ENCODE measurements at places on chromosomes 6 and 20. TPM values are rescaled to one million over a fixed set of nuclear protein-coding genes. Genes with fewer than 3 reads are reported as not detected.

GRCh38 chr6:61809004-61809595 lies 476.9 kb downstream of the KHDRBS2 start:
- no peaks in the 10 kb centered on the region for H3K4me1 ChIP-seq
- H3K27me3 ChIP-seq, result no peaks in the 10 kb centered on the region
- H3K36me3 ChIP-seq, result no peaks in the 10 kb centered on the region
- DNase-seq, result peak; percentile 61
- H3K4me3 ChIP-seq, result no peak overlapping the region

DNA sequence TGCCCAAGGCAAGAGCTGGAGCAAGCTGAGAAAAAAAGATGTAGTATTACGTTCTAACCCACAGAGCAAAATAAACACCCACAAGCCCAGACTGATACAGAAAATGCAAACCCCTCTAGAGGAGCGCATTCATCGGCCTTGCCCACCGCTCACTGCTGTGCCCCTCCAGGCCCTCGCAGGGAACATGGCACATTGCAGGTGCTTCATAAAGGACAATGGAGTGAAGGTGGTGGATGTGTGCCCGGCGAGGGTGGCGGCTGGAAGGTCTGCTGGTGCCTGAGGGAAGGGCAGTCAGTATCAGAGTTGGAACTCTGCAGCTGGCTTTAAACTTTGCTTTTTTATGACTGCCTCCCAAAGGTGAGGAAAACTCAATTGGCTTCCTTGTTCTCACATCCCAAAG lies 18.5 kb upstream of the IRF4 start:
- H3K4me1 ChIP-seq, result no peaks in the 10 kb centered on the region
- peaks cover 3% of the 10 kb centered on the region for H3K27me3 ChIP-seq
- no peak for DNase-seq
- H3K36me3 ChIP-seq, result no peaks in the 10 kb centered on the region
- no peak overlapping the region for H3K27ac ChIP-seq

DNA sequence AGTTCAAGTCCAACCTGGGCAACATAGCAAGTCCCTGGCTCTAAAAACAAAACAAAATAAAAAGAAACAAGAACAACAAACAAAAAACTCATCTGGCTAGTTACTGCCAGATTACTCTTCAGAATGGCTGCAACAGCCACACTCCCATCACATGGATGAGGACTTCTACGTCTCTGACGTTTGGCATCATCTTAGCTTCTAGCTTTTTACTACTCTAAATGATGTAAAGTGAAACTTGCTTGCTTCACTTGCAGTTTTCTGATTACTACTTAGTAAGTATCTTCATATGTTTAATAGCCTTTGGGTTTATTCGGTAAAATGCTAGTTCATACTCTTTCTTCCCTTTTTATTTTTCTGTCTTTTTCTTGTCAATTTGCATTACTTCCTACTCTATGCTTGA lies 161.1 kb upstream of the CARMIL1 start:
- no peak overlapping the region for H3K4me3 ChIP-seq
- no peak for DNase-seq
- H3K4me1 ChIP-seq, result no peaks in the 10 kb centered on the region
- H3K27me3 ChIP-seq, result no peaks in the 10 kb centered on the region

GRCh38 chr6:32472781-32473375 lies 33.2 kb downstream of the HLA-DRA start:
- no peak for DNase-seq
- H3K4me3 ChIP-seq, result no peak overlapping the region
- H3K4me1 ChIP-seq, result no peaks in the 10 kb centered on the region

DNA sequence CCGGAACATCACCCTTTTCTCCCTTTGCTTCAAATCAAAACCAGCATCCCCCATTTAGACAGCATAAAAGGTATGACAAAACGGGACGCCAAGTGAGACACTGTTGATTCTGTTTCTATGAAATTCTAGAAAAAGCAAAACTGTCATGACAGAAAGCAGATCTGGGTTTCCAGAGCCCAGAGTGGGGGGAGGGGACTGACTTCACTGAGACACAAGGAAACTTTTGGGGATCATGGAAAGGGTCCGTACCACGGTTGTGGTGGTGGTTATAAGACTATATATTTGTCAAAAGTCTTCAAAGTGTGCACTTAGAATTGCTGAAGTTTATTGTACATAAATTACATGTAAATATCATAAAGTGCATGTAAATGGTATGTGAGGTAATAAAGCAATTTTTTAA lies 82.6 kb downstream of the SLC22A3 start:
- H3K4me3 ChIP-seq, result no peak overlapping the region
- H3K27me3 ChIP-seq, result peaks cover 1% of the 10 kb centered on the region
- H3K36me3 ChIP-seq, result no peaks in the 10 kb centered on the region
- no peak overlapping the region for H3K27ac ChIP-seq

DNA sequence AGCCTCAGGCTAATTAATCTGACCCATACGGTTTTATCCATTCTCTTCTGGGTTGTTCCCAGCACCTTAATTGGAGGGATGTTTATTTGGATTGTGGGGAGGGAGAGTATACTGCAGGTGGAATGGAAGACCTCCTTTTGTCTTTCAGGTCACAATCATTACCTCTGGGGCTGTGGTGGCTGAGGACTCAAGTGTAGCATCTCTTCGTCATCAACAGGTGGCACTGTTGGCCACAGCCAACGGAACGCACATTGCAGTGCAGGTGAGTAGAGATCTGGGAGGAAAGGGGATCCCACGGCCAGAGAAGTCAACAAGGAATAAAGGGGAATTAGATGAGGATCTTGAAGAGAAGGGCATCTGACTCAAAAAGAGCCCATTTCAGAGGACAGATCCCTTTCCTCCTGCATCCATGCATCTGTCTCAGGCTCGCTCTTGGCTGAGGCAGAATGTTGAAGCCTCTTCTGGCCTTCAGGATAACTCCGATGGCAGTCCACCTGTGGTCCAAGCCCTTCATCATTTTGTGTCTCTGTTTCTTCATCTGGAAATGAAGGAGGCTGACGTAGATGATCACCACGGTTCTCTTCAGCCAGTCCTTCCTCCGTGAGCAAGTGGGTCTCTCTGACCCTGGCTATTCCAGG lies 3.2 kb upstream of the DEF6 start:
- peaks cover 18% of the 10 kb centered on the region for H3K4me1 ChIP-seq
- H3K27me3 ChIP-seq, result no peaks in the 10 kb centered on the region
- no peak overlapping the region for H3K4me3 ChIP-seq
- H3K36me3 ChIP-seq, result peaks cover 6% of the 10 kb centered on the region
- no peak overlapping the region for H3K27ac ChIP-seq

DNA sequence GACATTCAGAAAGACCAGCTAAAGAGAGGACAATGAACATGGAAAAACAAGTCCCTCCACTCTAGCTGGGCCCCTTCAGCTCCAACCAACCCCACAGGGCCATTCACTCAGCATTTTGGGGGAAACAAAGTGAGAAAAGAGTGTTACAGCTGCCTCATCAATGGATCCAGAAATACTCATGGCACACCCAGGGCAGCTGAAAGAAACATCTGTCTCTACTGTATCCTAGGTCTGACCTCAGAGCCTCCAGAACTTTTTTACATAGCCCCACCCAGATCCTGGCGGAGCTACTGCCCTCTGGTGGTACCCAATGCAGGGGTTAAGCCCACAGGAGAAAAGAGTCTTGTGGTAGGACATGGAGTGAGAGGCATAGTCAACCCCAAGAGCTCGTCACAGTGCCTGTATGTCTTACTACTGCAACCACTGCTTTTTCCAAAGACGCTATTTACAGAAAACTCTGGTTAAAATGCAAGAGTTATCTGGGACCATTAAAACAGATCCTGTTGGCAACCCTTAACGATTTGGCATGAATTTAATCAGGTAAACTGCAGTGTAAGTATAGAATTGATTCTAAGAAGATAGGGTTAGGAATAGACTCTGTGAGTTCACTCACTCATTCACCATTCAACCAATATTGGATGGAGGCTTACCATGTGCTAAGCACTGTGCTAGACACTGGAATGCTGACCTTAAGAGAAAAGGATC lies 37.4 kb upstream of the FAM83C start:
- H3K36me3 ChIP-seq, result no peaks in the 10 kb centered on the region
- H3K27me3 ChIP-seq, result no peaks in the 10 kb centered on the region
- no peak overlapping the region for H3K27ac ChIP-seq
- peak; percentile 76 for DNase-seq
- H3K4me3 ChIP-seq, result no peak overlapping the region

DNA sequence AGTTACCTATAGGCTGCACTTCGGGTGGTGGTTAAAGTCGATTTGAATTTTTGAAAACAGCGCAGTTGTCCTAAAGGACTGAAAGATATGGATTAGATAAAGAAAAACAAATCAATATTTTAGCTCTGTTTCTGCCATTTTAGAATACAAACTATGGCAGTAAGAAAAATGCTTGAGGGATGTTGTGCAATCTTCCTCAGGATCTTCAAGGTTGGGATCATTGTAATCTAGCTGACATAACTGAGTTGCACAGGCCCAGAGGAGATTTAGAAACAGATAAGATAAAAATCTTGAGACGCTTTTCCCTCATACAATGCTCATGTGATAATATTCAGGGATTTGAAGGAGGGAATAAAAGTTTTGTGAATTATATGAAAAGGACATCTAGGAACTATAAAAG lies 926 bp downstream of the PEX3 start:
- H3K4me3 ChIP-seq, result peak overlapping the region; percentile 92
- H3K4me1 ChIP-seq, result peaks cover 6% of the 10 kb centered on the region
- H3K27ac ChIP-seq, result peak overlapping the region; percentile 86
- no peaks in the 10 kb centered on the region for H3K36me3 ChIP-seq

DNA sequence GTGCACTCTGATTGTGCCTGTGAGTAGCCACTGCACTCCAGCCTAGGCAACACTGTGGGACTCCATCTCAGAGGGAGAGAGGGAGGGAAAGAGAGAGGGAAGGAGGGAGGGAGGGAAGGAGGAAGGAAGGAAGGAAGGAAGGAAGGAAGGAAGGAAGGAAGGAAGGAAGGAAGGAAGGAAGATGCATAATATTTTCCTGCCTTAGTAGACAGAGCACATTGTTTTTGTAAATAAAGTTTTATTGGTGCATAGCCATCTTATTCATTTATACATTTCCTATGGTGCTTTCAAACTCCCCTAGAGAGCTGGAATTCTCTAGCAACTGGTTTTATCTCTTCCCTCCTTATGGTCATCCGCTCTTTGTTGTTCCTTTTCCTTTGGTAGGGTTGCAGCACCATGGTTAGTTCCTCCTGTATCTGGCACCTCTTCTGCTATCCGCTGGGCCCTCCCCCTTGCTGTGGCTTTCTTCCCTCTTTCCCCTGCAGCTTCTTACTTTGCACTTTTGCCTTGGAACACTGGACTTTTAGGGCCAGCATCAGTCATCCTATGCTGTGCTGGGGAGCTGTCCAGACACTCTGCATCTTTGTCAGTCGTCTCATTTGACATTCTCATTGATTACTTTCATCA lies 20.2 kb downstream of the GPR6 start:
- DNase-seq, result no peak
- H3K27me3 ChIP-seq, result peaks cover 8% of the 10 kb centered on the region
- H3K4me3 ChIP-seq, result no peak overlapping the region
- H3K4me1 ChIP-seq, result no peaks in the 10 kb centered on the region
- H3K36me3 ChIP-seq, result no peaks in the 10 kb centered on the region

GRCh38 chr20:16714751-16715150 lies 15.1 kb upstream of the SNRPB2 start:
- no peaks in the 10 kb centered on the region for H3K4me1 ChIP-seq
- no peak overlapping the region for H3K27ac ChIP-seq
- H3K4me3 ChIP-seq, result no peak overlapping the region
- no peaks in the 10 kb centered on the region for H3K36me3 ChIP-seq
- peaks cover 14% of the 10 kb centered on the region for H3K27me3 ChIP-seq

DNA sequence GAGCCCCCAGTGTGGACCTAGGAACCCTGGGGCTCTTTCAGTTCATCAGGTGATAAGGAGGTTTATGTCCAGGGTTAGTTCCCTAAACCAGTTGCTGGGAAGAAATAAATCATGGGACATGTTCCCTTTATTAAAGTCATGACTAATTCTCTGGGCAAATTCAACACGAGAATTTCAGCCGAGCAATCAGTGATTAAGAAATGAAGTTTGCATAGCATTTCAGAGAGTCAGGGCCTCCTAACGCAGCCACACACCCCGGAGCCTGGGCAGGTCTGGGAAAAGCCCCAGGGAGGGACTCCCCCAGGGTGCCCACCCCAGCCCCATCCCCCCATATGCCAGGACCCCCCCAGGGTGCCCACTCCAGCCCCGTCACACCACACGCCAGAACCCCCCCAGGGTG lies 20.1 kb downstream of the SLCO4A1 start:
- H3K27me3 ChIP-seq, result no peaks in the 10 kb centered on the region
- H3K4me3 ChIP-seq, result no peak overlapping the region
- peaks cover 5% of the 10 kb centered on the region for H3K4me1 ChIP-seq
- DNase-seq, result no peak
- no peaks in the 10 kb centered on the region for H3K36me3 ChIP-seq

DNA sequence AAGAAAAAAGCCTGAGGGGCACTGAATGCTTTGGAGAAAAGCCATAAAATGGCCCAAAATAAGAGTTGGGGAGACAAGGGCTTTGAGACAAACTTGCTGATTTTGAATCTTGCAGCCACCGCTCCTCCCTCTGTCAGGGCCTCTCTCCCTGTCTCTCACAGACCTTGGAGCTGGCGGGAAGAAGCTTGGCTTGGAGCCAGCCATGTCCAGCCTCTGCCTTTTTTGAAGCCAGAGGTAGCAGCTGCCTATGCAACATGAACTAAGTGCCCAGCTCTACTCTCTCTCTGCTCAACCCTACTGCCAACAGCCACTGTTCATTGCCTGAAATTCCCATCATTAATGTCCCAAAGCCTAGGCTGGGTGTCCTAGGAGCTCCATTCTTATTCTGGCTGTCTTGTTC lies 63.7 kb upstream of the CTNNBL1 start:
- no peak overlapping the region for H3K4me3 ChIP-seq
- H3K27ac ChIP-seq, result no peak overlapping the region
- H3K27me3 ChIP-seq, result no peaks in the 10 kb centered on the region
- DNase-seq, result no peak
- H3K36me3 ChIP-seq, result no peaks in the 10 kb centered on the region

DNA sequence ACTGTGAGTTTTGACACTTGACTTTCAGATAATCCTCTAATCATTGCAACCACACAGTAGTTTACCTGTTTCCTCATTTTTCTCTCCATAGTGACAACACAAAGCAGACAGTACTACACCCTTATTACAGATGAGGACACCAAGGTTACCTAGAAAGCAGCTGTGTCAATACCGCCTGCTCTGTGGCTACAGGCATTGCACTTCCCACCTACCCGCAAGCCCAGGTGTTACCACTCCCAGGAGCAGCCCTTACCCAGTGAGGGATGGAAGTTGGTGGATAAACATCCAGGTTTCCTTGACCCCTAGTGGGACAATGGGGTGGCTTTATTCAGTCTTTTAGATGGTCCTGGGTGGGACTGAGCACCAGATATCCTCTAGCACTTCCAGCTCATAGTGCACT lies 503.6 kb downstream of the PTPRT start:
- no peaks in the 10 kb centered on the region for H3K27me3 ChIP-seq
- no peaks in the 10 kb centered on the region for H3K4me1 ChIP-seq
- no peaks in the 10 kb centered on the region for H3K36me3 ChIP-seq
- no peak for DNase-seq
- H3K4me3 ChIP-seq, result no peak overlapping the region

Gene PRPH2
- polyA plus RNA-seq, result 0.92 TPM

Gene SAMHD1
- polyA plus RNA-seq, result 29.6 TPM

Gene CASS4
- polyA plus RNA-seq, result 0.70 TPM

Gene BPI
- polyA plus RNA-seq, result not detected

Gene BCAS4
- 4.0 TPM for polyA plus RNA-seq

Gene CLIC5
- polyA plus RNA-seq, result 19.5 TPM

Gene GPLD1
- not detected for polyA plus RNA-seq

Gene VSX1
- polyA plus RNA-seq, result not detected

Data from small intestine (tissue), 16 donors.